ENCODE measurements at places on chromosomes 1 and 21.

DNA sequence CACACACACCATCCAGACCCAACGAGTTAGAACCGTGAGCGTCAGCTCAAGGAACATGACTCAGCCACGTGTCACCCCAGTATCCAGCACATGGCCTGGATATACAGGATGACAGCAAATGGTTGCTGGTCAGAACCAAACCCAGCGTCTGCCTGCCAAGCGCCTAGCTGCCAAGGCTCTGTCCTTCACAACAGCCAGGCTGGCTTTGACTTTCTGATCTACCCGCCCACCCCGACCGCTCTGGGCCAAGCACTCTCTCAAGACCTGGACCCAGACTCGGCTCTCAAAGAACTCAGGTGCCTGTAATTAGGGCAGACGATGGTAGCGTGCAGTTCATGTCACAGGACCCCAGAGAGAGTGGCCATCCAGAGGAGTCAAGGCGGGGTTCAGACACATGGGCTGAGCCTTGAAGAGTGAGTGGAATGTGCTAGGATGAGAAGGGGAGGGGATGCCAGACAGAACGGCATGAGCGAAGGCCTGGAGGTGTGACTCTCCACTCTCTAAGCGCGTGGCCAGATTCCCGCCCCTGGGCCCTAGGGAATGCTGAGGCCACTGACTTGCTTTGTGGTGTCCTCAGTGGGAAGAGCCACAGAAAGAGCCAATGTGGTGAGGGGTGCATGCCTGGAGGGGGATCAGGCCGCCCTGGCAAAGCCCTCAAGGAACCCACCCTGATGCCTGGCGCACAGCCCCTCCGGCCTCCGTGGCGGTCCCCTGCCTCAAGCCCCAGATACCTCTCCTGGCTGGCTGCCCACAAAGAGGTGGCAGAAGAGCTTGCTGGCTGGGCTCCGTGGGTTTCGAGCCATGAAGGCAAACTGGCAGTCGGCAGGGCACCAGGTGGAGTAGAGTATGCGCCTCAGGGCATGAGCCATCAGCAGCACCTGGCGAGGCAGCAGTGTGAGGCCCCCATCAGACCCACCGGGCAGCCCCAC, 7.0 kb downstream of the SH2D5 start:
- peak; percentile 72 for DNase-seq

- DNase-seq: no peak
Observed at GRCh38 chr1:53316424-53316765, 11.5 kb downstream of the LRP8 start.

DNA sequence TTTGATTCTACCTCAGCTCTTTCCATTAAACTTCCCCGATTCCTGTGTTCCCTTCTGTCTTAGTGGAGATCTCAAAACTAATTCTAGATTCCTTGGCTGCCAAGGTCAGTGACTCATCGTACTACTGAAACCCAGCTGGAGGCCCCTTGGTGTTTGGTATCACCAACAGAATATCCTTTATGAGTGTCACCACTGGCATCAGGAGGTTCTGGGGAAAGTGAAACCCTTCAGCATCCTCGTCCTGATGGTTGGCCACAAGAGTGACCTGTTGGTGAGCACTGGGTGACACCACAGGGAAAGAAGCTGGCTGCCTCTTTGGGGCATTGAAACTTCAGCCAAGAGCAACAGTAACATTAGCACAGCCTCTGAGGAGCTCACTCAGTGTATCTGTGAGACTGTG, 9.6 kb downstream of the RAB42 start:
- DNase-seq: peak; percentile 73

DNA sequence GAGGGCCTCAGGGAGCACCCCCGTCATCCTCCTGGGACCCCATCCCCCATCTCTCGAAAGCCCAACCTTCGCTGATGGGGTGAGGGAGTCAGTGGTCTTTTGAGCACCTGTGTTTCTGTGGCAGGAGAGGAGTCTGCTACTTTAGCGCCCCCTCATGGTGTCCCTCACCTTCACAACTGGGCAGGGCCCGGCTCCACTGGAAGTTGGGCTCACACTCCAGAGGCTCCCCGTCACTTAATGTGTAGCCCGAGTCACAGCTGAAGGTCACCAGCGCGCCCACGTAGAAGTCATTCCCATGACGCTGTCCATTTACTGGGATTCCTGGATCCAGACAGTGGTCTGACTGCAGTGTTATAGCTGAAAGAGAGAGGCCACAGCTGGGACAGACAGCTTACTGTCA, 139.5 kb upstream of the HMGB4 start:
- no peak for DNase-seq

GRCh38 chr1:17833661-17834501, 78.7 kb downstream of the ACTL8 start:
- no peak for DNase-seq

DNA sequence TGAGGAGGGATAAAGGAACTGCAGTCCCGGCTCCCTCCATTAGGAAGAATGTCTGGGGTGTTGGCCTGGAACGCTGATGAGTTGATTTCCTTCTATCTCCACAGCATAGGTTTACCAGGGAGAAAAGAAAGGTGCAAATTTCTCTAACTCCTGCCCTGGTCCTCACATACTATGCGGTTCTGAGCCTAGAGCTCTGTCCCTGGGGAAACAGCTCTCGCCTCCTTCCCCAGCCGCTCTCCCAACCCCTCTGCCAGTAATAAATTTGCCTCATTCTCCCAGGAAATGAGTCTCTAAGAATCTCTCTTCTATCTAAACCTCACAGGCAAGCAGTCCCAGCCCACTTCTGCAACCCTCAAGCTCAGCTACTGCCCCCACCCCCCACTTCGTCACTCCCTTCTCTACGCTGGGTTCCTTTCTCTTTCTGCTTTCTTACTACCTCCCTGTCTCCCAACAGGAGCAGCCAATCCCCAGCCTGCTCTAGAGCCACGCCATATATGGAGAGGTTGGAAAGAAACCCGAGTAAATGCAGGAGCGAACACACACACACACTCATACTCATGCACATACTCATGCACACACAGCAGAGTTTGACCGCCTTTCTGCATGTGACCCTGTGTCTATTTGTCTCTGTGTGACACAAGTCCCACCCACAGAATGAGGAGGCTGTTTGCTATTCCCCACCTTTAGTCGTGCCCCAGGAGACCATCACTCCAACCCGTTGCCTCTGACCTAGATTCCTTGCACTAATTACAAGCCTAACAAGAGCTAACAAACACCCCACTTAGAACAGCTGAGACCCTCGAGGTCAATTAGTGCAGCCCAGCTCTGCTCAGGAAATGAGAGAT, 13.4 kb downstream of the PLEKHO1 start:
- peak; percentile 99 for DNase-seq

DNA sequence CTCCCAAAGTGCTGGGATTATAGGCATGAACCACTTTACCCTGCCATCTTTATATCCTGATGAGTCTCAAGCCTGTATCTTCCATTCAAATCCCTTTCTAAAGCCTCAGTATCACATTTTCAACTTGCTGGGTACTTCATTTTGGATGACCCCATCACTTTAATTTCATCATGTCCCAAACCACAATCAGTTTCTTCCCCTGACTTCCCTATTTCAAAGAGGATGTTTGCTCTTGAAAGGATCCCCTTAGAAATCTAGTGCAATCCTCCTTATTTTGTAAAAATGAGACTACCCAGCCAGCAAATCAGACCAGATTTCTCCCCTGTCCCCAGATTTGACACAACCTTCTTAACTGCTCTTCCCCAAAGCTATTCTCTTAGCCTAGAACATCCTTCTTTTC, 7.0 kb upstream of the TRIT1 start:
- no peak for DNase-seq

DNA sequence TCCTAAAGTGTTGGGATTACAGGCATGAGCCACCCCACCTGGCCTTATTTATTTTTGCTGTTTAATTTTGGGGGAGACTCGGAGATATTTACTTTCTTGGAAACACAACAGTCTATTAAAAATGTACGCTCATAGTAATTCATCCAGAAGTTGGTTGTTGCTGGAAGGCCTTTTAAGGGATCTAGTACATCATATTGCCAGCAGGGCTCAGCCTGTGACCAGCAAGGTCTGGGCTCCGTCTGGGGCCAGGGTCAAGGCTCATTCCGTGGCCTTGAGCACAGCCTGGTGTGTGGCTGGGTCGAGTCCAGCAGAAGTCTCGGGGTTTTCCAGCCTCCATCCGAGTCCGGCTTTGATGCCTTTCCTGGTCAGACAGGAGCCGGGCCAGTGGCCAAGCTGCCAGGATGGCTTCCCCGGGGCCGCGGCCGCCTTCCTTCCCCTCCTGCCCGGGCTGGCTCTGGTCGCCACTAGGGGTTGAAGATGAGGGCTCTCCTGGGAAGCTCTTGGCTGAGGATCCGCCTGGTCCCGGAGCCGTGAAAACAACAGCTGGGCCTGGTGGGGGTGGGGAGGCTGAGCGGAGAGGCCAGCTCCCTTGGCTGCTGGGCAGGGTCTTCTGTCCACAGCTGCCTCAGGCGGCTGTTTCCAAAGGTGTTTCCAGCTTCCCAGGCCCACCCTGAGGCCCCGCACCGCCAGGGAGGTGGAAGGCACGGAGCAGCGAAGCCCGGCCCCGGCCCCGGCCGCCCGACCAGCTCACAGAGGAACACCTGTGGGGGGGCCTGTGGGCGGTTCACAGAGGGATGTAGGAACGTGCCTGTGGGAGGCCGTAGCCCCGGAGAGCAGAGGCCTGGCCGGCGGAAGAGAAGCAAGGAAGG, 5.1 kb upstream of the VWA1 start:
- DNase-seq: no peak

DNA sequence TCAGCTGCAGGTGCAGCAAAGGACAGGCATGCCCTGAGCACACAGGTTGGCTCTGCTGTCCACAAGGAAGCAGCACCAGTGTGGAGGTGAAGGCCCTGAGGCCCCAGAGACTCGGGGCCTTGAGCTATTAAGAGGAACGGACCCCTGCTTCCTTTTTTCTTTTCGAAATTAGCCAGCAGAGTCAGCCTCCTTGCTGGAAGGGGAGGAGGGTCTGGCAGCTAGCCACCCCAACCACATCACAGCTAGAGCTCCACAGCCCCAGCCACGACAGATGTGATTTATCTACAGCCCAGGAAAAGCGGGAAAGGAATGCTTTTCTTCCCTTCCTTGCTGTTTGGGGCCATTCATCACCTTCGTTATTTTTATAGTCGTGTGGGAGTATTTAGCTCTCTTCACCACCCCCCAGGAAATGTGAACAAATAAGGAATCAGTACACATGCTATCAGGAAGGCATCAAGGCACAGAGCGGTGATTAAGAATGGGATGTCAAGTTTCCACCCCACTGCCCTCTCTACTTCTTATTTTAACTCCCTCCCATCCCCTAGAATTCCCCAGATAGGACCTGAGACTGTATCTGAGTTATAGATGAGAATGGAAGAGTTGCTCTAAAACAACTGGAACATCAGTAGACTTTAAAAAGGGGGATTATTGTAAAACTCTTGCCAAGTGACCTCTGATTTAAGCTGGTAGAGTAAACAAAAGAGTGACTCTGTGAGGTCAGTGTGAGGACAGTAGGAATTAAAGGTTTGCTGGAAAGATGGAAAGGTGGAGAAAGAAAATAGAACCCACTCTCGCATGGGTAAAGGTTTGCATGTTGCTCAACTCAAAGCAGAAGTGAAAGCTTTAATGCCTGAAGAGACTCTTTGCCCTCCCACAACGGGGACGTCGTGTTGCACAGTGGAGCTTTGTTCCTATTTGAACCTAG, 224.7 kb upstream of the GJB5 start:
- no peak for DNase-seq

DNA sequence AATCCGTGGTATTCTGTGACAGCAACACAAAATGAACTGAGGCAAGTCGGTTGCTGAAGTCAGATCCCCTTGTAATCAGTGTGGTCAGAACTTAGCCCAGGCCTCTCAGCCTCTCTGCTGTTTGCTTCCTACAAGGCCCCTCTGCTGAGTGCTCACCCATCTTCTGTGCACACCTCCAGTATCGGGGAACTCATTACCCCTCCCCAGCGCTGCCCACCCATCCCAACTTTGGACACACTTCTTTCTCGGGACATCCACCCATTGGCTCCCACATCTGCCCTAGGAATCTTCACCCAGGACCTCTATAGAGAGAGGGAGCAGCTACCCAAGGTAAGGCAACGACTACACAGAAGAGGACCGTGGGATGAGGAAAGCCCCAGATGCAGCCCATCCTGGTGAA, 217.5 kb downstream of the MATN1 start:
- no peak for DNase-seq

DNA sequence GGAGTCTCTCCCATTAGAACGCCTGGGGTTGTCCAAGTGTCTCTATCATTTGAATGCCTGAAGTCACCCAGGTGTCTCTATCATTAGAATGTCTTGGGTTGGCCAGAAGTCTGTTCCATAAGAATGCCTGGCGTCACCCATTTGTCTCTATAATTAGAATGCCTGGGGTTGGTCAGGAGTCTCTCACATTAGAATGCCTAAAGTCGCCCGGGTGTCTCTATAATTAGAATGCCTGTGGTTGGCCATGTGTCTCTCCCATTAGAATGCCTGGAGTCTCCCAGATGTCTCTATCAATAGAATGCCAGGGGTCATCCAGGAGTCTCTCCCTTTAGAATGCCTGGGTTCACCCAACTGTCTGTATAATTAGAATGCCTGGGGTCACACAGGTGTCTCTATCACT, 54.5 kb downstream of the RNF187 start:
- DNase-seq: no peak

DNA sequence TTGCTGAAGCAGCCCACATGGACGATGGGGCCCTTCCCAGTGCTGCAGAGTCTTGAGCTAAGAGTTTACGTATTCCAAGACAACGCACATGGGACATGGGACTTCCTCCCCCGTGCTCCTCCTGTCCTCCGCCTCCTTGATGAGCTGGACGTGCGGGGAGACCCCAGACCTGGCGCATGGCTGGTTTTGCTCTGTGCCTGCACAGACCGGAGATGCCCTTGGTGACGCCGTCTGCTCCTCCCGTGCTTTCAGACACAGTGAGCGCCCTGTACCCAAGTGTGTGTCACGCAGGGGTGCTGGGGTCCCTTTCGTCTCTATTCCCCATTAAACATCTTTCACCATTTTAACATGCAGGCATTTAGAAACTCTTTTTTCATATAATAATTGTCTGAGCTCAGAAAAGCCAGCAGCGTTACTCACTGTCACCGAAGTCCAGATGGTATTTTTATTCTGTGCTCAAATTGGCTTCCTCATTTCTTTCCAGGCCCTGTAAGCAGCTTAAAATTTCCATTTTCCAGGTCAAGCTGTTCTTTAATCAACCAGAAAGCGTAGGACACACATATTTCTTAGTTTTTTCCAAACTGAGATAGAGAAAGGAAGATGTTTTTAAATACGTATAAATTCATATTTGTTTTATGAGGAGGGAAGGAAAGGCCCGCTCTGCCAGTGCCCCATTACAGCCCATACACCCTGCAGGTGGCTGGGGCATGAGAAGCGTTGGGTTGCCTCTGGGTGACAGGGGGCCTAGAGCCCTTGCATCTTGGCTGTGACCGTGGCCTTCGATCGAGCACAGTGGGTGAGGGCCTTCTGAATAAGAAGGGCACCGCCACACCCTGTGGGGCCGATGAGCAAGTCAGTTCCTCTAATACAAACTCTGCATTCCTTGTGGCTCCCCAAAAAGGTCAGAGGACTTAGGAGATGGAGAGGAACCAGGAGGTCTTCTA, 17.9 kb upstream of the ZBTB21 start:
- DNase-seq: no peak

DNA sequence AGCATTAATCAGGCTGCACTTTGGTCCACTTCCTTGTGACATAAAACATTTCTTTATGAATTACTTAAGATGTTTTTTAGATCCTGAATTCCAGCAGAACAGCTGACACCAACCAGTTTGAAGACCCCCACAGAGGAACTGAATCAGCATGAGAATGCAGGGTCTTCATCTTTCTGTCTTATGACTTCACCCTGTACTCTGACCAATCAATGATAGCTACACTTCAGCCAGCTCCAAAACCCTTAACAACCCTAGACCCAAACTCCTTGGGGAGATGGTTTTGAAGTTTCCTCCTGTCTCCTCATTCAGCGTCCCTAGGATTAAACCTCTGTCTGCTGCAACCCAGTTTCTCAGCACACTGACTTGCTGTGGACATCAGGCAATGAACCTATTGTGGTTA, 175.0 kb downstream of the CTH start:
- no peak for DNase-seq
